Activated T-cell treated with anti-CD3 and anti-CD28 coated beads, Interleukin-2, amount 50 U/mL, for 48 hours (primary cell): ENCODE measurements at places on chromosomes 3 and 15.

GRCh38 chr3:160224811-160225175 is 429 bp upstream of the C3orf80 start:
- peak; percentile 16 for DNase-seq

- DNase-seq: no peak
Observed at GRCh38 chr3:195372220-195372619, 70.6 kb downstream of the ACAP2 start.

DNA sequence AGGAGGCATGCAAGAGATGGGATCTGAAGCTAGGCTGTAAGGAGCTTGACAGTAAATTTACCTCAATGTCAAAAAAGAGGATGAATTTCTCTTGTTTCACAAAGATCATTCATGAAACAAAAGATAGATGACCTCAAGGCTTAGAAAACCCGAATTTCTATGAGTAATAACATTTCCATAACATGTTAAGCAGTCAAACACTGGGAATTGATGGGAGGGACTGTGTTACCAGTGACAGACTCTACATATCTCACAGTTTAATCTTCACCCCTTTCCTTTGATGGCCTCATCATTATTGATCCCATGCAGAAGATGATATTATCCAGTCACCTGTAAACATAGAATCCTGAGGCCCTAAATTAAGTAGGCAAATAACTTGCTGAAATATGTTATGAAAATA is 53.5 kb upstream of the VGLL3 start:
- no peak for DNase-seq

- DNase-seq: no peak
Observed at GRCh38 chr15:33243869-33244268, 49.4 kb upstream of the FMN1 start.

DNA sequence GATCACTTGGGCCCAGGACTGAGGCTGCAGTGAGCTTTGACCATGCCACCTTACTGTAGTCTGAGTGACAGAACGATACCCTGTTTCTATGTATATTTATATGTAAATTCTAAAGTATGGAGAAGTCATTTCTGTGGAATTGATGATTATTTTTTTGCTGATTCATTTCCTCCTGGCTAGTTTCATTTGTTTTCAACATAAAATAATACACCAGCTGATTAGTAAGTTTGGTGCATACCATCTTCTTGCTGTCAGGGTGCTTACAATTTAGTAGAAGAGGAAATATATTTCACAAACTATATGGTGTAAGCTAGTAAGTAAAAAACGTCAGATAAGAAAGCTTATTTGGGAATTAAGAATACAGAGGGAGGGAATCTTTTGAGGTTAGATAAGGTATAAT is 36.0 kb downstream of the SLC25A26 start:
- no peak for DNase-seq

DNA sequence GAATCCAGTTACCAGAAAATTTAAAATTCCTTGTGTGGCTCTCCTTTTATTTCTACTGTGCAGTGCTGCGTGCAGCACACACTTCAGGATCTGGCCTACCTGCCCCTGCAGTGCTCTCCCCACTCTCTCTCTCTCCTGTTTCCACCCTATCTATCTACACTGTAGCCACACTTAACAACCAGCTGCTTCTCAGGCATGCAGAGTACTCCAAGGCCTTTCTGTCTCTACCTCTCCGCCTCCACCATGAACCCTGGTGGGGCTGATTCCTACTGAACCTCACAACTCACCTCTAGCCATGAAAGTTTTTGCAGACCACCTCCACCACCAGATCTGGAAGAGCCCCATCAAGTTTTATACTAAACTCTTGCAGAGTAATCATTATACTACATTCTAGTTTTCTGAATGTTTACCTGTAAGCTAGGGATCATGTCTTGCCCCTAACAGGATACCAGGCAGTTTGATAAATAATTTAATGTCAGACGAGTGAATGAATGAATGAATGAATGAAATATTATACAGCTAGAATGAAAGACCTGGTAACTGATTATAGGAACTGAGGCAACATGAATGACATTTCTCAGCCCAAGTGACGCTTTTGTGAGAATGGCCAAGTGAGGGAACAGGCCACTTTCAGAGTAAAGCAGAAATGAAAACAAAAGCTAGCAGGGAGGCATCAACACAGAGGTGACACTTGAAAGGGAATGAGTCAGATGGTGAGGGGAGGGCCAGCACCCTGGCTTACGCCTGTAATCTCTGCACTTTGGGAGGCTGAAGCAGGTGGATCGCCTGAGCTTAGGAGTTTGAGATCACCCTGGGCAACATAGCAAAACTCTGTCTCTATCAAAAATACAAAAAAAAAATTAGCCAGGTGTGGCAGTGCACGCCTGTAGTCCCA is 363.5 kb downstream of the FOXP1 start:
- DNase-seq: peak; percentile 55

DNA sequence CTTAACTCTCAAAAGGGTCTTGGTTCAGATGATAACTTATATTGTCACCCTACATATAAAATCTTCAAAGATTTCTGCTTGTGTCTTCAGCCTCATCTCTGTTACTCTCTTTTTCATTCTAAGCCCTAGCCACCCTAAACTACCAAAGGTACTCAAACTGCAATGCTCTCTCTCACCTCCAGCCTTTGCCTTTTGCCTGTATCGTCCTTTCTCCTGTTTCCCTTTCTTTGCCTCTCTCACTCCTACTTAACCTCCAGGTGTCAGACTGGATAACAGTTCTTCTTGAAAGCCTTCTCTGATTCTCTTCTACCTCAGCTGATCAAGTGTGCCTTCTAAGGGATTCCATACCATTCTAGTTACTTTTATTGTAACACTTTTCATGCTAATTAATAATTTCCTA is 149.8 kb downstream of the SERPINI1 start:
- no peak for DNase-seq

DNA sequence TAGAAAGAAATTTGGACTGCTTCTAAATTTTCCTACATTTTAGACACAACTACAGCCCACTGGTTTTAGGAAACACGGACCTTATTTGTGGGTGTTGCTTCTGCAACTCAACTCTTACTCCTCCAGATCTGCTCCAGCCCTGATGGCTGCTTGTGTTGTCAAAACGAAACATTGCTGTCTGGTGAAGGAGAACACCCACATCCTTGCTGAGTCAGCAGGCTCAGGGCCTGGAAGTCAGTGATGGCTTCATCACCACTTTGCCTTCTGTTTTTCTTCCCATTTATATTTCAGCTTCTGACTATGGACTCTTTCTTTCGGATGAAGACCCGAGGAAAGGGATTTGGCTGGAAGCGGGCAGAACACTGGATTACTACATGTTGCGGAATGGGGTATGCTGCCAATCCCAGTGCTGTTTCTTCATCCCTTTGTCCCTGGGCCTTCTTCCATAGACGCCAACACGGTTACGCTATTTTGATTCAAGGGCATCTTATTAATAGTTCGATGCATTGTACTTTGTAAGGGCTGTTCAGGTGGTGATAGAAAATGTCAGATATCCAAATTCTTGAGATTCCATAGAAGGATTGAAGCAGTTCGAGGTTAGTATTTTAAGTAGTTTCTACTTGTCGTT is 392.6 kb upstream of the TPM1 start:
- DNase-seq: peak; percentile 39

- no peak for DNase-seq
Observed at GRCh38 chr15:57133127-57133968, 214.9 kb downstream of the TCF12 start.

- no peak for DNase-seq
Observed at GRCh38 chr3:57074135-57074534, 13.7 kb downstream of the SPATA12 start.

GRCh38 chr3:127886231-127886955 is 28.6 kb upstream of the KBTBD12 start:
- DNase-seq: no peak

DNA sequence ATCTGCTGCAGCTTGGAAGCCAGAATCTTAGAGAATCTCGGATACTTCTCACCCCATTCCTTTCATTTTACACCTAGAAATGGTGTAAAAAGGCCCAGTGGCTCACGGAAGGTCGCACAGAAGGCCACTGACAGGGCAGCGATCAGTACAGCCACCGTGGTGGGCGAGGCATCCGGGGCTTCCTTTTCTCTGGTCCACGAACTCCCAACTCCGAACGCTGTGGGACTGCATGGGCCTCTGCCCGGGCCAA is 36.3 kb upstream of the POLG start:
- DNase-seq: no peak

DNA sequence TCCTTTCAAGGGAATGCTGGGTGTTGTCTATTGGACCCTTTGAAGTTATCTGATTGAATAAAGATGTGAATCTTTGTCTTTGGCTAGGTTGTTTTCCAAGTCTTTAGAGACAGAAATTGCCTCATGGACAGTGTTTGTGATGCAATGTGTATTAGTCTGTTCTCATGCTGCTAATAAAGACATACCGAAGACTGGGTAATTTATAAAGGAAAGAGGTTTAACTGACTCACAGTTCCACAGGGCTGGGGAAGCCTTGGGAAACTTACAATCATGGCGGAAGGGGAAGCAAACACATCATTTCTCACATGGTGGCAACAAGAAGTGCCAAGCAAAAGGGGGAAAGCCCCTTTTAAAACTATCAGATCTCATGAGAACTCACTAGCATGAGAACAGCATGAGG is 88.8 kb upstream of the PLXND1 start:
- DNase-seq: no peak

DNA sequence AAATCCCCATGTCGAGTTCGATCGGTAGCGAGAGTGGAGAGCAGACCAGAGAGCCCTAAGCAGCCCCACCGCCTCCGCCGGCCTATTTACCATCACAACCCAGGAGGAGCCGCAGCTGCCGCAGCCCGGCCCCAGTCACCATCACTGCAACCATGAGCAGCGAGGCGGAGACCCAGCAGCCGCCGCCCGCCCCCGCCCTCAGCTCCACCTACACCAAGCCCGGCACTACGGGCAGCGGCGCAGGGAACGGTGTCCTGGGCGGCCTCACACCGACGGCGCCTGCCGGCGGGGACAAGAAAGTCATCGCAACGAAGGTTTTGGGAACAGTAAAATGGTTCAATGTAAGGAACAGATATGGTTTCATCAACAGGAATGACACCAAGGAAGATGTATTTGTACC is 89.5 kb upstream of the TPM1 start:
- DNase-seq: no peak

DNA sequence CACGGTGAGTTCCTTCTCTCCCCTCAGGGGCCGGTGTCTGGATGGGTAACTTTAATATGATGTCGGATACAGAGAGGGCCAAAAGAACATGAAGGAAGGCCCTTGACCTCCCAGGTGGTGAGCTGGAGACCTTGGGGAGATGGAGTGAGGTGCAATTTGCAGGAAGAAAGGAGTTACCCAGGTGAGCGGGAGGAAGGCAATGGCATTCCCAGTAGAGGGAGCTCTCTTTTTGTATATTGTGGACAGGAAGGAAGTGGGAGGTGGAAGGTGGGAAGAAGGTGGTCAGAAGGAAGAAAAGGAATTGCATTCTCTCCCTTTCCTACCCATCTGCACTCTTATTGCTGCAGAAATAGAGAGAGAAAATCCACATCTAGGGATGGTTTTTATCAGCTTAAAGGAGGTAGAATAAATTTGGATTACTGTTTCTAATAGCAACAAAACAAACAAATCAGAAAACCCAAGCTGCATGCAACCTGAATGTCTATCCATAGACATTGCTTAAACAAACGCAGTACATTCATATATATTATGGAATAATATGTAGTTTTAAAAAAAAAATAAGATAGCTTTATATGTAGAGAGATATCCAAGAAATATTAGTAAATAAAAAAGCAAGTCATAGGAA is 169.0 kb upstream of the TSC22D2 start:
- DNase-seq: no peak

DNA sequence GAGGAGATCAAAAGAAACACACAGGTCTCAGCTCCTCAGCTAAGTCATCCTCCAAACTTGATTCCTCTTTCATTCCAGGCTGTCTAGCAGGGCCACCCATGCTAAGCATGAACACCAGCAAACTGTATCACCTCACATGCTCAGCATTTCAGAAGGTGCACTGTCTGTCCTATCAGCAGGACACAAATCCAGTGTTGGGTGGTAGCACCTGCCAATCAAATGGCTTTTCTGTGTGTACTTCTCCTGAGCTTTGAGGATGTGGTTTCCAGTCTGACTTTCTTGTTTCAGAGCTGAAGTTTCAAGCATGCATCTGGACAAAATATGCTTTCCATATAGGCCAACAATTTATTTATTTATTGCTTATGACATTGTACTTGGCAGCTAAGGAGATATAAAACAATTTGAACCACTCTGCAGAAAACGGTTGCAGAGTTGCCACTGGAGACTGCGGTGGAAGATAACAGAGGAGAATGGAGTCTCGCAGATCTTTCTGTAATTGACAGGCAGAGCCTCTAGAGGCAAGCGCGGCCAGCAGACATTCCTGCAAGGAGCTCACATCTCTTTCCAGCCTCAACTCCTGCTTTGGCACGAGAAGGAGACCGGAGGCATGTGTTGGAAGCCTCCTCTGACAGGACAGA is 167.1 kb upstream of the WNT5A start:
- DNase-seq: no peak
